ENCODE measurements at places on chromosomes 12 and 14.

- no peak for DNase-seq
These were observed 467 bp upstream of the JAG2 start for GRCh38 chr14:105168979-105169507.

DNA sequence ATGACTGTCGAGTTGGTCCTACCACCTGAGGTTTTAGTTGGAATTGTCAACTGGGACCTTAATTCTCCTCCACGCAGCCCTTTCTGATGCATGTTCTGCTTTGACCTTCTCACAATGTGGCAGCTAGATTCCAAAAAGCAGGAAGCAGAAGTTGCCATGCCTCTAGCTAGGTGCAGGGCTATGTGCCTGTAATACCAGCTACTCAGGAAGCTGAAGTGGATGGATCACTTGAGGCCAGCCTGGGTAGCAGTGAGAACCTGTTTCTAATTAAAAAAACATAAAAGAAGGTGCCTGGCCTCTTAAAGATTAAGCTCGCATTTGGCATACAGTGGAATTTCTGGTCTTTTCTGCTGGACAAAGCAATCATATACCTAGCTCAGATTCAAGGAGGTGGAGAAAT lies 77.1 kb downstream of the FGD4 start:
- no peak for DNase-seq

DNA sequence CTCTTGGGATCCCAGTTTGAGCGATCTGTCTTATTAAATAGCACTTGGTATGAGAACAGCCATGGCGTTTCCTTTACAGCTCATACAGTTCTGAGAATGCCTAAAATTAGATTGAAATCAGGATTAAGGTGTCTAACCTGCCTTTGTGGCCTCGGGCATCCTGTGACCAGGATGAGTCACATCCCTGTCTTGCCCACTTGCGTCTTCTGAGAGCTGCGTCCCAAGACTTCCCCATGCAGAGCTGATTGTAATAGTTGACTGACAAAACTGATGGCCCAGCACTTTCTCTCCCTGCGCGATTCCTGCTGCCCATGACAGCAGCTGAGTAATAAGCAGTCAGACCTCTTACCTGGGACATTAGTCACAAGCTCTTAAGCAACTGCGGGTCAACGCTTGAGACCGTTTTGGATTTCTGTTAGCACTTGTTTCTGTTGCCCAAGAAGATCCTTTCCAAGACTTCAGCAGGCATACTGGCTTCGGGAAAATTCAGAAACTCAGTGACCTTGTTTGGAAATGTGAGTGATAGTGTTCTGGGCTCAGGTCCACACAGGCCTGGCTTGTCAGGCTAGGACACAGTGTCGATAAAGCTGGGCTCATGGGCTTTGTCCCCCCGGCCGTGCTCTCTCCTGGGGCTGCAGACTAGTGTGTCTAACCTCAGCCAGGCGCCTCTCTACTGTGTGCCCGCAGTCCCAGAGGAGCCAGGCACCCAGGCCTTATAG lies 169.9 kb upstream of the HIF1A start:
- peak; percentile 31 for DNase-seq

DNA sequence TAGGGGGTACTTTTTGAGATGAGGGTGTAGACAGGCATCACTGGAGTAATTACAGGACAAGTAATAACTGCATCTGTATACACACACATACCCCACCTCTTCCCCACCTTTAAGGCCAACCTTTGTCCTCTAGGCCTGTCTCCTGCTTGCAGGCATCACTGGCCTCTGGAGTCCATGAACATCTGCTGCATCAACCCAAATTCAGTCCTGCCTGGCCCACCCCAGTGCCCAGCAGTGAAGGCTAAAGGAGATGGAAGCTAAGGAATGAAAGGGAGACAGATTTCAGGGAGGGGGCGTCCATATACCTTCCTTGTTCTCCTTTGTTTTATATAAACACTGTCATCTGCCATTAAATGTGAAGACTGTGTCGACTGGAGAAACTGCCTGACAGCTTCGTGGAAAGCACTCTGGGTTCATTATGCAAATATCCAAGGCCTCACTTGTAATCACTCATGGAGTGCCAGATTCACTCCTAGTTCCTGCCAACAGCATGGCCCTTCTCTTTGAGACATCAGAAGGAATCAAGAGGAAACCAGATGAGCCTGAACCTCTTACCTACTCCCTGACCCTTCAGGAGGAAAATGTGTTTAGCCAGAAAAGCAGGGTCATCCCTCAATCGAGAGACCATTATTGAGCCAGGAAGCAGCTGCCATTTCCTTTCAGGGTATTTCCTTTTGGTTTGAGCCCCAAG lies 64.4 kb downstream of the SERPINA3 start:
- DNase-seq: no peak

DNA sequence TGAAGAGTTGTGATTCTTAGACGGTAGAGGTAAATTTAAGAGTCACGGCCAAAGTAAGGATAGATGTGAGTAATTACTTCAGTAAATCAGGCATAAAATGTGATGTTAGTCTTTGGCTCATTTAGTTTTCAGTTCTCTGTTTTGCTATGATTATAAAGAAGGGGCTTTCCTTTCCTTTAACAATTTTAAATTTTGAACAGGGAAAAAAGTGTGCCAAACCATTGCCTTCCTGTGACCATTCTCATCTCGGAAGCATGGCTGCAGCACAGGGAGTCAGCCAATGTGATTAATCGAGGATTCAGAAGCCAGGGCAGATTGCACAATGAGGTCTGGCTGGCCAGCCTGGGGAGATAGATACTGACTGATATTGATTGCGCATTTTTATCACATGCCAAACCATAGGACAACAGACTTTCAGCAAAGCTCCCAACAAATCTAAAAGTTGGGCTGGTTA lies 480.2 kb upstream of the PRICKLE1 start:
- no peak for DNase-seq

DNA sequence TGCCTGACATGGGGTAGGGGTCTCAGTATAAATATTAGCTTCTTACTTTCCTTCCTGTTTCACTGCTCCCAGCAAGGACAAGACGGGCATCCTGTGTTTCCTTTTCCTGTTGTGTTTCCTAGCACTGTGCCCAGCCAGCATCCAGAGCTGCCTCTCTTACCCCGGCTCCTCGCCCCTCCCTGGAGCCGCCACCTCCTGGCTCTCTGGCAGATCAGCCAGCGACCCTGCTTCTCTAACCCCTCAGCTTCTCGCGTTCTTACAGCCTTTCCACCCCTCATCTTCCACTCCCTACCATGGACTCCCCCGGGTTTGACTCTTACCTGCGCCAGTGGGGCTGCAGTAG lies 17.8 kb downstream of the HDAC7 start:
- no peak for DNase-seq

DNA sequence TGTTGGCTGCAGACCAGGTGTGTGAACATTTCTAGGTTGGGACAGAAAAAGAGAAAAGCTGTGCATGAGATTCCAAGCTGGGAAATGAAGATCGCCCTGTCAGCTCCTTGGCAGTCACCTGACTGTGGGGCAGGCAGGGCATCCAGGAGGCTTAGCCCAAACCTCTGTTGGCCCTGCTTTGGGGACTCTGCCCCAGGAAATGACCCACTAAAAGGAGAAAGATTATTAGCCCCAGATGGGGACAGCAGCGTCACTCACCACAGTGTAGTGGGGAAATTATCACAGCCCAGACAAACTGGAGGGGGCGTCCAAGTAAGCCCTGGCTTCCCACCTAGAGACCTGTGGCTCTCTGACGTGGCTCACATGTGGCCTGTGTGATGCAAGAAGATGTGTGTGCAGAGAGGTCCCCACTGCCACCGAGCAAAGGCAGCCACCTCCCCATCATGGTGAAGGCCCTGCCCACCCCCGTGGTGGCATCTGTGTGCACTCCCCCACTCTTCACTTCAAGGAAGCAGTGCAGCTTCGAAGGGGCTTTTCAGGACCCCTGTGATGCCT lies 39.1 kb downstream of the DIO3 start:
- no peak for DNase-seq

DNA sequence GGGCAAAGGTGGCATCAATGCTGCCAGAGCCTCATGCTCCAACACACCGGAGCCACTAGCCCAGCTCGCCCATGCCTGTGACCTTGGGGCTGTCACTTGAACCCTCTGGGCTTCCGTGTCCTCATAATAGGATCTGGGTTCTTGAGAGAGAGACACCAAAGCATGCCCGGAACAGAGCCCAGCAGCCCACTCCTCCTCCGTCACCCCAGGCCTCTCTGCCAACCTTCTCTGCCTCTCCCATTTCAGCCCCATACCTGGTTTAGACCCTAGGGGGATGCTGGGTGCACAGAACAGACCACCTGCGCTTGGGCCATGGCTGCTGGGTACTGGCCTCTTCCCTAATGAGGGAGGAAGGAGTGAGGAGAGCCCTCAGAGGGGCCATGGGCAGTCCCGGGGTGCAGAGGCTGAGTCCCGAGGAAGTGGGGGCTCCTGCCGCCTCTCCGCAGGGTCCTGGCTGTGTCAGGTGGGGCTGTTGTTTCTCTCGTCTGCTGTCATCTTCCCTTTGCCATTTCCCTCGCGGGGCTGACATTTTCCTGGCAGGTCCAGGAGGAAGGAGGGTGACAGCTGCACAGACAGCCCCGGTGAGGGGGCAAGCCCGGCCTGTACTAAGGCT lies 172.4 kb upstream of the RTL1 start:
- DNase-seq: no peak

DNA sequence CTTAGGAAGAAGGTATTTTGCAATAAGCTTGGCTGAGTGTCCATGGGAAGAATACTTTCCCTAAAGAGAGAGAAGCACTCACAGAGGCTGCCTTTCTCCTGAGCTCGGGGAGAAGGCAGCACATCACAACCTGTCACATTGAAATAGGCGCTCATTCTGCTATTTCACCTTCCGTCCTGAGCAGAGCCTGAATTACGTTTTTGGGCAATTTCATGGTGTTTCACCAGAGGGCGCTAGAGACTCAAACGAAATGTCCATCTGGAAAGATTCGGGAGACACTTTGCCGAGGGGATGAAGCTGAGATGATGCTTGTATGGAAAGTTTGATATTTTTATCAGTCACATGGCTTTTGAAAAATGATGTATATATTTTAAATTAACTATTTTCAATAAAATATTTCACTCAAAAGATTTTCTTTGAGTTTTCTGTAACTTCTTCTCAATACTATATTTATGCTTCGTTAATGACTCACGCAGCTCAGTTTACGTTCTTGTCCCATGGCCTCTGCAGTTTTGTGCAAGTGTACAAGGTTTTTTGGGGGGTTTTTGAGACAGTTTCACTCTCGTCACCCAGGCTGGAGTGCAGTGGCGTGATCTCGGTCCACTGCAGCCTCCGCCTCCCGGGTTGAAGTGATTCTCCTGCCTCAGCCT lies 17.4 kb upstream of the B4GALNT3 start:
- no peak for DNase-seq

- DNase-seq: no peak
These were observed 13.0 kb upstream of the P2RX4 start for GRCh38 chr12:121196902-121197301.

DNA sequence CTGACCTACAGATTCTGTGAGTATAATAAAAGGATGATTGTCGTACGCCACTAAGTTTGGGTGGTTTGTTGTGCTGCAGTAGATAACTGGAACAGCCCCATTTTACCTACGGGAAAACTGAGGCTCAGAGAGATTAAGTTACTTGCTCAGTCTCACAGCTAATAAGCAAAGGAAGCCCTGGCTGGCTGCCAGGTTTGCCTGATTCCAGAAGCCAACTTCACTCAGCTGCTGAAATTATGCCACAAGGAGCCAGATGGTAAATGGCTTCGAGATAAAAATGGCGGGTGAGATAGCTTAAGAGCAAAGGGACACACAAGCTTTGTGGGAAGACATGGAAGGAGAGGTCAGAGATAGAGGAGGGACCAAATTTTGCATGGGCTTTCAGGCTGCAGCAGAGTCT lies 191.5 kb upstream of the NOS1 start:
- no peak for DNase-seq

- no peak for DNase-seq
These were observed 281.4 kb downstream of the FLRT2 start for GRCh38 chr14:85811340-85811739.

DNA sequence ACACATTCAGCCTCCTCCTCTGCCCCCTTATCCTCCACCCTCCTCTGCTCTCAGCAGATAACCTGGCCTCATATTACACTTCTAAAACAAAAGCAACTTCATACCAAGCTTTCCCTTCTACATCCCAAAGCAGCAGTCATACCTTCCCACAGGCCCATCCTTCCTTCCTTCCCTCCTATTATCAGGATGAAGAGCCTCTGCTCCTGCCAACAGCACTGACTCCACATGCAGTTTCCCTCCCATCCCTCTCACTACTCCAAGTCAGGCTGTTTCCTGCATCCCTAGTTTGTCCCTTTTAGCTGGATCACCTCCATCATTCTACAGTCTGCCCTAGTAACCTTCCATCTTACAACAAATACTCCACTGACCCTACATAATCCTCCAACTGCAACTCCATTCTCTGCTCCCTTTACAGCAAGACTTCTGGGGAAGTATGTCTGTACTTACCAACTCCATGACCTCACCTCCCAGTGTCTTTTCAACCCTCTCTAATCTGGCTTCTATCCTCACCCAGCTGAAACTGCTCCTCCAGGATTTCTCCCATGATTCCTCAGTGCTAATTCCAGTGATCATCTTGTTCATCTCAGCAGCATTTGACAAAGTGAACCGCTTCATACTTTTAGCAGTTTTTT lies 4.9 kb upstream of the YEATS4 start:
- no peak for DNase-seq

DNA sequence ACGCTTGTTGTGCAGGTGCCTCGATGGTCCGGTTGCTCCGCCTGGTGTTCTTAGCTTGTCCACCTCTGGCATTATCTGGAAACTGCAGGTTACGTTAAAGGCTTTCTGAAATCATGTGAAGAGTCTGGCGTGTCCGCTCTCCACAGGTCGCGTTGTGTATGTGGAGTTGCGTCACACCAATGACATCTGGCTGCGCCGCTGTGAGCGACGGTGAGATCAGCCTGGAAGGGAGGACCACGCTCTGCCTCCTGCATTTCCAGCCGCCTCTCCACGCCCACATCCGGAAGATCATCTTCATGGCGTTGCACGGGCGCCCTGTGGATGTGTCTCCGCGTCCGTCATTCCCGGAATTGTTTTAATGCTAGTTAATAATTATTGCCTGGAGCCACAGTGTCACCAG lies 50.6 kb upstream of the GALNT9 start:
- no peak for DNase-seq

DNA sequence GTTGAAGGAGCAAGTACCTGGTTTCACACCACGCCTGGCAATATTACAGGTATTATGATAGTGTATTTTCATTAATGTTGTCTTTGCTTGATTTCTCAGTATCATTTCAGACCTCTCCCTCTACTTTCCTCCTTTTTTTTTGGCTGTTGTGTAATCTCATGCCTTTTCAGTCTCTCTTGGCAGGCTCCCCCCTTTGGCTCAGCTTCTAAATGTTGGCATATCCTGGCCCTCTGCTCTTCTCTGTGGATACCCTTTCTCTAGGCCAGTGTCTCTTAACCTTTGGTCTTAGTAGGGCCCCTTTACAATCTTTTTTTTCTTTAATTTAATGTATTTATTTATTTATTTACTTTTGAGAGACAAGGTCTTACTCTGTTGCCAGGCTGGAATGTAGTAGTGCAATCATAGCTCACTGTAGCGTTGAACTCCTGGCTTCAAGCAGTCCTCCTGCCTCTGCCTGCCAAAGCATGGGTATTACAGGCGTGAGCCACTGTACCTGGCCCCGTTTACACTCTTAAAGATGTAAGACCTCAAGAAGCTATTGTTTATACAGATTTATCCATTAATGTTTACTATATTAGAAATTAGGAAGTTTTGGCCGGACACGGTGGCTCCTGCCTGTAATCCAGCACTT lies 12.8 kb downstream of the MTHFD1 start:
- no peak for DNase-seq

Measured in amygdala (tissue), 56 donors.